ENCODE measurements at places on chromosomes 1 and 21.

GRCh38 chr1:236147521-236148469 is 5.5 kb downstream of the GPR137B start:
- DNase-seq, result no peak

DNA sequence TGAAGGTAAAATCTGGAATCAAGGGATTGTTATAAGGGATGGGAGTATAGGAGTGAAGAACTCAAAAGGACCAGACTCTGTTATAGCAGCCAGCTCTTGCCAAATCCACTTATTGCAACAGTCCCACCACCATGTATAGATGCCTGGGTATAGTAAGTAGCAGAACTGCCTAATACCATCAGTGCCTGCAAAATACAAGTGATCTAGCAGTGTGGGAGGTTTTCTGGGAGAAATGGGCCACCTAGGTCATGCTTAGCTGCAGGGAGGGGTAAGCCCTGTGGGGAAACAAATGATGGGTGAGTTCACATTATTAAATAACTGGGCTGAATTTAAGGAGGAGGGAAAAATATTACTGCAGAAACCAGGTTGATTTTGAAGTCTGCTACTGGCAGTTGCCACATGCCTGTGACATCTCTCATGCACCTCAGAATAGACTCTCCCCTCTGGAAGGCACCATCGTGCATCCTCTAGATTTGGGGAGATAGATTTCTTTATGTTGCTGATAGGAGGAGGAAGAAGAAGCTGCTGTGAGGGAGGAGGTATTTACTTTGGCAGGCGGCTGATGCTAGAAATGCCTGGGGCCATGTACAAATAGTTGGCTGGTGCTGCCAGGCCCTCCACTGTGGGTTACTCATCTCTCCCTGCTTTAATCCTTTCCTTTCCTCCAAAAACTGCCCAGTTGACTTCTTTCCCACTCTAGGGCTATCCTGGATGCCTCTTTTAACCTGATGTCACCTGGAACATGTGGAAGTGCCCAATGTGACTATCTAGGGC is 27.5 kb downstream of the HLX start:
- no peak for DNase-seq

- no peak for DNase-seq
Observed at GRCh38 chr21:44740742-44741141, 29.4 kb upstream of the TSPEAR start.

DNA sequence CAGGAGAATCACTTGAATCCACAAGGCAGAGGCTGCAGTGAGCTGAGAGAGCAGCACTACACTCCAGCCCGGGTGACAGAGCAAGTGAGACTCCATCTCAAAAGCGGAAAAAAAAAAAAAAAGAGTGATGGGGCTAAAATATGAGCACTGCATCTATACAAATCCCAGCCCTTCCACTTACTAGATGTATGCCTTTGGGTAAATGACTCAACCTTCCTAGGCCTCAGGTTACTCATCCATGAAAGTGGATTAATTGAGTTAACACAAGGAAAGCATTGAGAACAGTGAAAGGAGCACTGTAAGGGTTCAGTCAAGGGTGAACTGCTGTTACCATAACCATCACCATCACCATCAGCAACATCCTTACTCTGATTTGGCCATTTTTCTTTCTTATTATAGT is 226.4 kb upstream of the C8B start:
- DNase-seq, result no peak

- no peak for DNase-seq
Observed at GRCh38 chr1:8006037-8006963, 19.8 kb downstream of the ERRFI1 start.

DNA sequence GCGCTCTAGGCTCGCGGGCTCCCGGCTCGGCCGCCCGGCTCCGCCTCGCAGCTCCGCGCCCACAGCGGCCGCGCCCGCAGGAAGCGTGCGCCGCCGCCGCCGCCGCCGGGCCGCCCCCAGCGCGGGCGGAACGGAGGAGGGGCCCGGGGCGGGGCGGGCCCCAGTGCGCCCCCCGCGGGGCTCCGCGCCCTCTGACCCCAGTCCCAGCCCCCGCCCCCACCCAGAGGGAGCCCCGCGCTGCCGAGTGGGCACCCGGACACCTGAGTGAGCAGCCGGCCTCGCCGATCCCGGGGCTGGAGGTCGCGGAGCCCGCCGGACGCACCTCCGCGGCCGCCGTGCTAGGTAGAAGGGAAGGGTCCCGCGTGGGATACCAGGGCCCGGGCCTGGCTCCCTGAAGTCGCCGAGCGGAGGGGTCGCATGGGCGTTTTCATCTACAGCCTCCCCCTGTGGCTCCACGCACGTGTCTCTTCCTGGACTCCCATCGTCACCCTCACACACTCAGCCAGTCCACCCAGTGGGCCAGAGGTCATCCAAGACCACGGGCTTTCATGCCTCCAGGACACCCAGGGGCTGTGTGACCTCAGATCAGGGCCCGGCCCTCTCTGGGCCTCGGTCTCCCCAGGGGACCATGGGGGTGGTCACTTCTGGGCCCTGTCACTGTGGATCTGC is at the start of gene SDC3:
SDC3 (minus strand) TSS at position 63 of the 669 bp plus-strand sequence. CDS start 172 bp downstream, outside the sequence.
- no peak for DNase-seq

GRCh38 chr1:65178235-65178634 is 30.2 kb downstream of the AK4 start:
- DNase-seq, result no peak
